KBM-7 (cell line): ENCODE measurements at places on chromosomes 7 and 10.

DNA sequence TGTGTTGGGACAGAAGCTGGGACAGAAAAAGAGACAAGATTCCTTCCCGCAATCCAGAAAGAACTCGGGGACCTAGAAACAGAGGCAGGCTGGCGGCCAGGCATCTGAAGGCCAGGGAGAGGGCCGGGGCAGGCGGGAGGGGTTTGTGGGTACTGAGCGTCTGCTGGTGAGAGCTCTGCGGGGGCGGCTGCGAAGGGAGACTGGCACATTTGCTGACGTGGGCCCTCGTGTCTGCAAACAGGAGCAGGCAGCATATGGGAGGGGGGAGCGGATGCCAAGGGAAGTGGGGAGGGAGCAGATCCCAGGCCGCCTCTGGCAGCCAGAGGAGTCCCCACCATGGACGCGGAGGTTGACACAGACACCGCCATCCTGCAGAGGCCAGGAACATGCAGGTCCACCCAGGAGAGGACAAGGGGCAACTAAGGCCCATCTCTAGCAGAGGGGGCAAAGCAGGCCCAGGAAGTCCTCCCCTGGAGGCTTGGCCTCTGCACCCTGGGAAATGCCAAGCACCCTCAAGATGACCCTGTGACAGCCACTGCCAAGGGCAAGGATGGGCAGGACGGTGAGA is 32.2 kb downstream of the KCNH2 start:
- no peak for DNase-seq

DNA sequence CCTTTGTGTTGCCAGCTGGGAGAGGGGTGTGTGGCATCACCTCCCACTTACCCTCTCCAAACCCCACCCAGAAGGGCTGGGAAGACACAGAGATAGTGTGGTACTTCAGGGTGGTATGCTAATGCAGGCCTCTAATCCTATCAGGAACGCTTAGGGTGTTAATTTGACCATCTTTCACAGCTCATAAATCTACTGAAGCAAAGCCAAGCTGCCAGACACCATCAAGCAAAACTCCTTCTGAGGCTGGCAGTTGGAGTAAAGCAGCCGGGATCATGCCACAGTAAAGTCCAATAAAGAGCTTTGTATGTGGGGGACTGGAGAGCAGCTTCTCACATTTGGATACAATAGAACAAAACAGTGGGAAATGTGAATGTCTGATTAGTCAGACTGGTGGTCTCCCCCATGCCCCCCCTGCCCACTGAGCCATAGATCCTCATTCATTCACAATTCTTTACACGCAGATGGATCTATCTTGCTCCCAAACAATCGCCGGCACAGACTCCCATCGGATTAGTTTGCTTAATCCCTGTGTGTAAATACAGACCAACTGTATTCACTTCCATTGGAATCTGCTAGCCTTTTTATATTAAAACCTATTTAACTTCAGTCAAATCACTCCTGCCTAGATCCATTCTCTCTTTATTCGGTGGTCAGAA is 29.6 kb downstream of the FGFBP3 start:
- DNase-seq: no peak

GRCh38 chr10:32054094-32054493 is 2.1 kb downstream of the KIF5B start:
- DNase-seq: peak; percentile 22

- no peak for DNase-seq
Measured at GRCh38 chr7:79302293-79302692, 151.2 kb downstream of the MAGI2 start.

GRCh38 chr7:141676618-141677017 is 25.3 kb downstream of the DENND11 start:
- no peak for DNase-seq

DNA sequence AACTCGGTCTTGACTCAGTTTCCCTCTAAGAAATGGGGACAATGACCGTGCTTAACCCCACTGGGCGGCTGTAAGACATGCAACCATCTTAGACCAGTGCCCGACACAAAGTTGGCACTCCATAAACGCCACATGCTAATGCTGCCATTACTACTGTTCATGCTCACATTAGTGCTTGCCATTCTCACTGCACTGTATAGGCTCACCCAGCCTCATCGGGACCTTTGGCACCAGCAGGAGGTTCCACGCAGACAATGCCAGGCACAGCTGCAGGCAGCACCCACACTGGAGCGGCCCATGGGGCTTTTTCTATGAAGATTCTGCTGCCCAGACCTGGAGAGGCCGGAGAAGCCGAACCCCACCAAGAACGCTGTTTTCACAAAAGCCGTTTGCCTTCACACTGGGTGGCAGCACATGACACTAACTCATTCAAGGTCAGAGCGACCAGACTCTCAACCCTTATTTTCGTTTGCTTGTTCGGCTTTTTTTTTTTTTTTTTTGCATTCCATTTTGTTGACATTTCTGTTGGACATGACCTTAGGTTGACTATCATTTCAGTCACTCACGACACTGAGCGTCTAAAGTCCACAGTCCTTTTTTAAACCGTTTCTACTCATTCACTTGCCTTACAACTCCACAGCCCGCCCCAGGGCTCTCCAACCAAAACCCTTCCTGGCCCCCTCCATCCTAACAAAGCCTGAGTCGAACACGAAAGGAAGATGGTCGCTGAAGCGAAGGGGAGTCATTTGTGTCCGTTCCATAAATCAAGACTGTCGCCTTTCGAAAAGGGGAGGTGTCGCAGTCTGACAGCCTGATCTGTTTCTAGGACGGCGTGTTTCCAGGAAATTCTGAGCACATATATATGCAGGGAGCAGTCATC is 124.4 kb upstream of the RNF32 start:
- no peak for DNase-seq

DNA sequence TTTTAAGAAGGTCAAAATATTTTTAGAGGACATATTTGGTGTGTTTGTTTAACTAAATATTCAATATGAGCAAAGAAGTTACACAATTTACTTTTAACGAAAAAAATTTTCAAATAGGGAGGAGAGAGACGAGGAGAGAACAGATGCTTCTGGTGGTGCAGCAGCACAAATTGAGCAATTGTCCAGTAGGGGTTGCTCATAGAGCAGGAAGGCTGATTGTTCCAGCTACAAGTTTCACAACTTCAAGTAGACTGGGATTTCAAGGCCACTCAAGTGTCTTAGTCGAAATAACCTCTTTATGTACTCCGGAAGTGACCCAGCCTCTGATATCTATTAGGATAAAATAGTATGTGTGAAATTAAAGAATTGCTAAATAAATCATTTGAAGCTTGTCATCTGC is 197.9 kb downstream of the HDAC9 start:
- no peak for DNase-seq

DNA sequence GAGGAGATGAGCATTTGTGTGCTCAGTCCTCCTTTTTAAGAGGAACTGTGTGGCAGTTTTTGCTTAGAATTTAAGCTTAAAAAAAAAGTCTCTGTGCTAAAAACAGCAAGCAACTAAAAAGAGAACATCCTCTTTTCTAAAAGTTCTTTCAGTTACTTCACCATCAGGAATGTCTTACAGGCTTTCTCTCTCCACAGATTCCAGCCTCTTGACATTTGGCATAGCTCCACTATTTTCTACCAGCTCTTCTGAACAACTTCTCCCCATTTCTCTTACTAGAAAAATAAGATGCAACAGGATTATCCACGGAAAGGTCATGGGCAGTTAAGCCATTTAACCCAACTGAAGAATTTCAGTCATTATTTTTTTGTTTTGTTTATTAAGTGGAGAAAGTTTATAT is 13.2 kb downstream of the PCLO start:
- DNase-seq: no peak

DNA sequence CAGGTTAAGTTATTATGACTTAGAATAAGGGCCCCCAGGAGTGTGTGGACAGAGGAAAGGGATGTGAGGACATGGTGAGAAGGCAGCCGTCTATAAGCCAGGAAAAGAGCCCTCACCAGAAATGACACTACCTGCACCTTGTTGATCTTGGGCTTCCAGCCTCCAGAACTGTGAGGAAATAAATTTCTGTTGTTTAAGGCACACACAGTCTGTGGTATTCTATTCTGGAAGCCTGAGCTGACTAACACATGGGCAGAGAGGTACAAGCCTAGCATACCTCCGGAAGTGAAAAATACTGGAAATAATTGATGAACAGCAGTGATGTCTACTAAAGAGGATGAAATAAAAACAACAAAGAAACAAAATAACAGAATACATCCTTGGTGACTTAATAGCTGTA is 46.1 kb upstream of the GRB10 start:
- no peak for DNase-seq

DNA sequence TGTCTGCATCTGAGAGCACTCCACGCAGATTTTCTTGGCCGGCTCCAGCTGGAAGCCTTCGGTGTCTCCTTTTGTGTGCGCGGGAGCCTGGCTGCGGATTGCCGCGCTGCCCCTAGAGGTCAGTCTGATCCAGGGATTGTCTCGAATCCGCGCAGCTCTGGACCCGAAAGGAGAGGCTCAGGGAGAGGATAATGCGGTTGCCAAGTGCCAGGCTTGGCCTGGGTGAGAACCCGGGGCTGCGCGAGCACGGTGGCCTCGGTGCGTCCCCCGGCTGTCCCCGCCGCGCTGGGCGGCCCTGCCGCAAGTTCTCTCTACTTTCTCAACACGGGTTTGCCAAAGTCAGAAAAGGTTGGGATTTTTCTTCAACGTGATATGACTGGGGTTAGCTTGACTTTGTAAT is 140.9 kb downstream of the ADCYAP1R1 start:
- peak; percentile 40 for DNase-seq
